ENCODE measurements at places on chromosomes 6 and 20.

DNA sequence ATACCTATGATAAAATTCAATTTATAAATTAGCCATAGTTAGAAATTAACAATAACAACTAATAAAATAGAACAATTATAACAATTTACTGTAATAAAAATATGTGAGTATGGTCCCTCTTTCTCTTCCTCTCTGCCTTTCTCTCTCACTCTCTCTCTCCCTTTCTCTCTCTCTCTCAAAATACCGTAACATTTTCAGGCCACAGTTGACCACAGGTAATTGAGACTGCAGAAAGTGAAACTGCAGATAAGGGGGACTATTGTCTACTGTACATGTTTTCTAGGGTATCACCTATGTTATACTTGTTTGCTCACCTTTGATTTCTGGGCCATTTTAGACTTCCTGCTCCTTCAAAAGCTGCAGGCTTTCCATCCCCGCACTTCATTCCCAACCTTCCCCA, 46.8 kb downstream of the LY86 start:
- no peak for DNase-seq

DNA sequence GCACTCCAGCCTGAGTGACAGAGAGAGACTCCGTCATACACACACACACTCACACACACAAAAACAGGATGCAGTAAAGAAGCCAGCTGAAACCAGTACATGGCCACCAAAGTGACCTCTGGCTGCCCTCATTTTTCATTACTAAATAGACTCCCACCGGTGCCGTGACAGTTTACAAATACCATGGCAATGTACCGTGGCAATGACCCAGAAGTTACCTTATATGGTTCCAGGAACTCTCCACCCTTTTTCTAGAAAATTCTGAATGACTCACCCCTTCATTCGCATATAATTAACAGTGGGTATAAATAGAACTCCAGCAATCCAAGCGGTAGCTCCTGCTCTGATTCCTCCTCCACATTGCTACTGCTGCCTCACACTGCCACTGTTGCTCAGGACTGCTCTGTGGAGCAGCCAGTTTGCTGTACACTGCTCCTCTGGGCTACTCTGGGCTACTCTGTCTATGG, 57.7 kb downstream of the SNX5 start:
- peak; percentile 71 for DNase-seq

- DNase-seq = no peak
Observed at GRCh38 chr6:19552076-19552475, 285.1 kb upstream of the ID4 start.

DNA sequence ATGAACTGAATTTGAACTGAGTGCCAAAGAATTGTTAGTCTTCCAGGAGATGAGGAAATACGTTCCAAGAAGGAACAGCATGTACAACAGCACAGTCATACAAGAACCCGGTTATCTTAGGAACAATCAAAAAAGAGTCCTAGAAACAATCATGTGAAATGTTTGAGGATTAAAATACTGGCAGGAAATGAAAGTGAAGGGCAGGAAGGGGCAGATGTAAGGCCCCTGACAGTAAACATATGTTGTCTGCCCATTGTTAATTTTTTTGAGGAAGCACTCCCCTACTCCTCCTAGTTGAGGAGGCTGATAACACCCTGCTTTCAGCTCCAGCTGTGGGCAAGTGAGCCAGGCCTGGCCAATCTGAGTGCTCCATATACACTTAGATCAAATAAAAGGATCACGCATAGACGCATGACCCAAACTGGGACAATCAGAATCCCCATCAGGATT, 220.9 kb downstream of the HACE1 start:
- no peak for DNase-seq

GRCh38 chr6:167472880-167473279, 148.0 kb downstream of the TTLL2 start:
- no peak for DNase-seq

GRCh38 chr20:49343246-49343645, 65.4 kb upstream of the ZNFX1 start:
- DNase-seq = peak; percentile 84

DNA sequence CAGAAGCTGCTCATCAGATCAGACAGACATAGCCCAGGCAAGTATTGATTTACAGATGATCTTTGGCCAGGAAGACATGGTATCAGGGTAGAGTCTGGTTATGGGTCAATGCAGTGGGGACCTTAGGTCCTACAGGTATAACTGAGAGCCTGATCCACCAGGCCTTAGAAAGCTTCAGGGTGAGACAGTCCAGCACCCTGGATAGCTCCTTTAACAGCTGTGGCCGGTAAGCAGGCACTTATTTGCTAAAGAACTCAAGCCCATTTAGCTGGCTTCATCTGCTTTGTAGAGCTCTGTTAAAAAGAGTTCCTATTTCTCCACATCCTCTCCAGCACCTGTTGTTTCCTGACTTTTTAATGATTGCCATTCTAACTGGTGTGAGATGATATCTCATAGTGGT, 39.6 kb downstream of the ESR1 start:
- DNase-seq = peak; percentile 52

DNA sequence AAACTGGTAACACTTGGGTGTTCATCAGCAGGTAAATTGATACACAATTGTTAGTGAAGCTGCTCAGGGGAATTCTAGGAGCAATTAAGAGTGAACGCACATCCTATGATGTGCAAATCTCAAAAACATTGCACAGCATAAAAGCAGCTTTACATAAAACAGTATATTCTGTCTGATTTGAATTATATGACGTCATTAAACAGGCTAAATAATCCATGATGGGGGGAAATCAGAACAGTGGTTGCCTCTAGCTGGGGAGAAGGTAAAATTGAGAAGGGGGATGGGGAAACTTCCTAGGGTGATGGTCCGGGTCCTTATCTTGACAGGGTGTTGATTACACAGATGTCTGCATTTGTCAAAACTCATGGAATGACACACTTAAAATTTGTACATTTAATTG, 17.3 kb upstream of the THBD start:
- DNase-seq = no peak

GRCh38 chr6:163620101-163620500, 205.6 kb downstream of the QKI start:
- DNase-seq = no peak

GRCh38 chr6:149356081-149356750, 38.7 kb downstream of the TAB2 start:
- DNase-seq = no peak

GRCh38 chr20:57301026-57301425, 28.6 kb upstream of the SPO11 start:
- DNase-seq = no peak

- no peak for DNase-seq
Observed at GRCh38 chr6:108721286-108721685, 126.9 kb upstream of the ARMC2 start.

GRCh38 chr6:71459162-71459561, 170.6 kb downstream of the OGFRL1 start:
- no peak for DNase-seq

- DNase-seq = no peak
Observed at GRCh38 chr6:112113918-112114317, 26.5 kb downstream of the FAM229B start.

GRCh38 chr20:45053430-45054351, 47.2 kb downstream of the KCNS1 start:
- DNase-seq = no peak

DNA sequence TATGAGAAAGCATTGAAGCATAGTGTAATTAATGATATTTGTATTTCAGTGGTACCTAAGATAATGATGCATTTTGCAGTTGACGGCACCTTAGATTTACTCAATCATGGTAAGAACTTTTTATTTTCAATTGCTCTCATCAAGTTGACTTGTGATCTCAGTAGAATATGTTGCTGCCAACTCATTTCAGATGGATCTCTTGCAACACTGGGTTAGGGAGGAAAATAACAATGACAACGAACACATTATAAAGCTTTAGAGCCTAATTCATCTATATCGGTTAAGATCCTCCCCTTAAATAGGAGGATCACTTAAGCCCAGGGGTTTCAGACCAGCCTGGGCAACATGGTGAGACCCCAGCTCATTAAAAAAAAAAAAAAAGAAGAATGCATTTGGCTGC, 18.0 kb upstream of the TBC1D22B start:
- peak; percentile 19 for DNase-seq

- no peak for DNase-seq
Observed at GRCh38 chr20:7672571-7672970, 267.7 kb downstream of the HAO1 start.

DNA sequence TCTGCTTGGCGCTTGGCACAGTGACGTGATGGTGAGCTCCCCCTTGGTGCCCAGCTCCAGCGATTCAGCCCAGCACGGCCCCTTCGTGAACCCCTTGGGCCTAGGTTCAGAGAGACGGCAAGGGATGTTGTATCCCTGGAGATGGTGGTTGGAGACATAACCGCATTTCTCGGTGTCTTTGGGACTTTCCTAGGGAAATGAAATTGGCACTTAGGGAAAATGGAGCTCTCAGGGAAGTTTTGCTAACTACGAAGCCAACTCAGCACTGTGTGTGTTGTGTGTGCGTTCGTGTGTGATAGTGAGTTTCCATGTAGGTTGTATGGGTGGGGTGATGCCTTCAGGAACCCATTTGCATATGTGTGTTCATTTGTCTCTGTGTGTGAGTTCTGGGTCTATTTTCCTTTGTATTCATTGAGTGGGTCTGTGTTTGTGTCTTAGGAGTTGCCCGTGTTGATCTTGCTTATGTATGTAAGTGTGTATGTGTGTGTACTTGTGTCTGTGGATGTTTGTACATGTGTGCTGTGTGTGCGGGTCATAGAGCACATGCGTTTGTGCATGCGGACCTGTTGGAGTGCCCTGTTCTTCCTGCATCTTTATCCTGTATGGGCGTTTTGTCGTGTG, 46.4 kb downstream of the HNF4A start:
- DNase-seq = no peak

DNA sequence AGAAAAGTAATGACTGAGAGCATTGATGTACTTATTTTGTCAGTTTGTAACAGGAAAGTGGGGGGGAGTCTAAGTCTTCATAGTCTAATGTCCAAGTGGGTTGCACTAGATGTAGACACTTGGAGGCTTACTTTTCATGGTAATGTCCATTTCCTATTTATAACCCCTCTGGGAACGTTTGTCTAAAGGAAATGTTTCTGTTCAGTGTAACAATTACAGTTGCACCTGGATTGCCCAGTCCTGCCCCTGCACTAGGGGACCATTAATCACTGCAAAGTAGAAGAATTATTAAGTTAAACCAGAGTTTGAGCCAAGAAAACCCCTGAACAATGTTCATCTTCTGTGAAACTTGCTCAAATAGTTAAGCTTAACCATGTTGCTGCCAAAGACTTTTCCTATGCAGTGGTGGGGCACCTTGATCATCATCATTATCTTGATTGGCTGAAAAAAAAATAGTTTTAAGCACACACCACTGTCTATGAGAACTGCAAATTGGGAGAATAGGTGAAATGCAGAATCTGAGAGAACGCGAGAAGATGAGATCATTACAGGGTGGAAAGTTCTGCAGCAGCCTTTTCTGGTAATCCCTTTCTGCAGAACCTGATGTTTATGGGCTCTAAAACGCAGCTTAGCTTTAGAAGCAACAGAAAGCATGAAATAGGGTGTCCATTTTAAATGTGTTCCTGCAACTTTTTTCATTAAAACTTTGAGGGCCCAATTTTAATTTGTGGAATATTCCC, 106.0 kb downstream of the ZNF217 start:
- DNase-seq = no peak

DNA sequence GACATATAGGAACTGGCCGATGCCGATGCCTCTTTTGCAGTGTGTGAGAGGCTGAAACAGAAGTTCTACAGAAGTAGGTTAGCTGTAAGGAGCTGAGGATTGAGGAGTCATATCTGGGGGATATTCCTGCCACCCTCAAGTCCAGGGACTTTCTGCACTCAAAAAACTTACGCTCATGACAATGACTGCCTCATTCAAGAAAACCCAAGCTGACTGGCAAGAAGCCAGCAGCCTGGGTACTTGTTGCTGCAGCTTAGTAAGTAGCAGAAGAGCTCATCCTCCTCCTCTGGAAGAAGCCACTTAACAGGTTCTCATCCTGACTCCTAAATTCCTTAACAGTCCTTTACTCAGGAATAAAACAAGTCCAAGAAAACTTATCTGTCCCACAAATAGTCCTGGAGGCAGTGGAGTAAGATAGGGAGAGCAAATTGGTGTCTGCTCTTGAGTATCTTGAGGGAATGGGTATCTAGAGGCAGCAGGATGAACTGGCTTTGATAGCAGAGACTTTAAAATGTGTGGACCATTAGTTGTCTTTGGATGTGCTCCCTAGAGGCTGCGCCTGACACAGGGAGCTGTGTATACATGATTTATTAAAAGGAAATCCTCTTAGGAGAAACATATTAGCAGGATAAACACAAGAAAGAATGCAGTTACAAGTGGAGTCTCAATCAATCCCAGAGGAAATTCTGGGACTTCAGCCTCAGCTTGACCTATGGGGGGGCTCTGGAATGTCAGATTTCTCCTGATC, 7.4 kb downstream of the CALHM5 start:
- DNase-seq = no peak

DNA sequence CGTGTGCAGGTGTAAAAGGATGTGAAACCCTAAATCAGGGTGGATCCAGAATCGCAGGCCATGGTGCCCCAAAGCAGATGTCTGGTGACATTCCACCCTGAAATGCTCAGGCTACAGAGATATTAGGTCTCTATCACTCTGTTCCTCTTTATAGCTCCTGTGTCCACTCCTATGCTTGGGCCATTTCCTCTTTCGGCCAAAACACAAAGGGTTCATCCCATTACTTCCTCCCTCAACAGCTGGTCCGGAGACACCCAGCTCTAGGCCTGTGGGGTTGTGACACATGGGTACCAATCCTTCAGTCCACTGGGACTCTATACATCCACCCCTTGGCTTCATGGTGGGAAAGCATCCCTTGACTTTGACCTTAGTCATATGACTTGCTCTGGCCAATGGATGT, 1.7 kb upstream of the SIGLEC1 start:
- no peak for DNase-seq

DNA sequence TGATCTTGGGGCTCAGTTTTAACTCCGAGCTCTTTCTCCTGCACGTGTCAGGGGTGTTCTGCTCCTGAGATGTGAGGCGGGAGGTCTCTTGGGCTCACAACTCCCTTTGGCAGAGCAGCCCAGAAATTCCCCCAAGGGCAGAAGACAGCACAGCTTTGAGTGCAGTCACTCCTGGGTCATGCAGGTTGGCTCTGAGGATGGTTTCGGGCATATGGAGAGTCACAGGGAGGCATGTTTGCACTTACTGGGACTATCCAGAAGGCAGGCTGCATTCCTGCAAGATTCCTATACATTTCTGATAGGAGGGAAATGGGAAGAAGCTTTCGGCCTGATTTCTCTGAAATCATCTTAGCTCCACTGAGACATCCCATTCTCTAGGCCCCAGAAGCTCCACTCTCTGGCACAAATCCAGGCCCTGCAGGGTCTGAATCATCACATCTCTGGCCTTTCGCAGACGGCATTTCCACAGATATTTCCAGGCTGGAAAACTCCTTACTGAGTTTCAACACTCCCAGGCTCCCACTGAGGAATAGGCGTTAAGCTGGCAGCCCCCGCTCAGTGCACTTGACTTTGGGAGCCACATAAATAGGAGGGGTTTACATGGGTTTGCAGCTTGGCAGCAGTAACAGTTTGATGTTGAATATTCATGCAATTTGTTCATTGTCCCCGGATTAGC, 39.7 kb downstream of the AGPAT4 start:
- DNase-seq = peak; percentile 75

GRCh38 chr20:6081236-6081635, 27.4 kb upstream of the LRRN4 start:
- DNase-seq = peak; percentile 71

All from LHCN-M2 (cell line).